ENCODE measurements at places on chromosomes 1 and 21. TPM values are rescaled to one million over a fixed set of nuclear protein-coding genes. Genes with fewer than 3 reads are reported as not detected.

GRCh38 chr1:234775477-234776246 lies 165.7 kb upstream of the IRF2BP2 start:
- no peak for DNase-seq

GRCh38 chr1:227391879-227392278 lies 73.6 kb upstream of the CDC42BPA start:
- no peak for DNase-seq

DNA sequence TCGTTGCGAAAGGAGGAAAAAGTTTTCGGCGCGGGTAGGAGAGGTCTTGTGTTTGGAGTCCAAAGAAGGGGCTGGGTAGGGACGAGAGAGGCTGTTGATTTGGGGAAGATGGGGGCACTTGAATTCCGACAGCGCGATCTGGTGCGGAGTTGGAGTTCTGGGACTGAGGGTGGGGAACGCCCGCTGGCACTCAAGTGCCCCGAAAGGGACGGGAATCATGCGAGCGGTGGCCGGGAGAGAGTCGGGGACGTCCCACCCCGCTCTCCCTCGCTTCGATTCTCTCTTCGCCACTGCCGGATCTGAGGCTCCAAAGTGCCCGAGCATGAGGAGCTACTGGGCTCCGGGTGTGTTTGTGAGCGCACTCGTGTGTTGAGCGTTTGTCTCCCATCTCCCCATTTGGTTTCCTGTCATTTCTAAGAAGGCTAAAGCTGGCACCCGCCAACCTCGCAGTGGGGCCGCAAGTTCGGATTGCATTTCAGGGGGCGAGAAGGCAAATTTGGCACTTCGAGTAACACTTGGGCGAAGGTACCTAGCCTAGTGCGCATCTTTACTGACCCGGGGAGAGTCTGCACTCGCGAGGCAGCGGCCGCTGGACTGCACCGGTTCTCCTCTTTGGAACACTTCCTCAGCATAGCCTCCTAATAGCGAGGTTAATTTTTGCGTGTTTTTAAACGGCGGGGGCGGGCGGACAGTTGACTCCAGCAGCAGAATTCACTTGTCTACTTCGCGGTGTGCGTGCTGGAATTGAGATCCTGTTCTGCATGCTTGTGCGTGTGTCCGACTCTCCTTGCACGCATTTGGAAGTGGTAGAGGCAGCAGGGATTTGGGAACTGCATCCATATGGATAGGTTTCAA lies 1.2 kb downstream of the CHRM3 start:
- DNase-seq, result peak; percentile 18

DNA sequence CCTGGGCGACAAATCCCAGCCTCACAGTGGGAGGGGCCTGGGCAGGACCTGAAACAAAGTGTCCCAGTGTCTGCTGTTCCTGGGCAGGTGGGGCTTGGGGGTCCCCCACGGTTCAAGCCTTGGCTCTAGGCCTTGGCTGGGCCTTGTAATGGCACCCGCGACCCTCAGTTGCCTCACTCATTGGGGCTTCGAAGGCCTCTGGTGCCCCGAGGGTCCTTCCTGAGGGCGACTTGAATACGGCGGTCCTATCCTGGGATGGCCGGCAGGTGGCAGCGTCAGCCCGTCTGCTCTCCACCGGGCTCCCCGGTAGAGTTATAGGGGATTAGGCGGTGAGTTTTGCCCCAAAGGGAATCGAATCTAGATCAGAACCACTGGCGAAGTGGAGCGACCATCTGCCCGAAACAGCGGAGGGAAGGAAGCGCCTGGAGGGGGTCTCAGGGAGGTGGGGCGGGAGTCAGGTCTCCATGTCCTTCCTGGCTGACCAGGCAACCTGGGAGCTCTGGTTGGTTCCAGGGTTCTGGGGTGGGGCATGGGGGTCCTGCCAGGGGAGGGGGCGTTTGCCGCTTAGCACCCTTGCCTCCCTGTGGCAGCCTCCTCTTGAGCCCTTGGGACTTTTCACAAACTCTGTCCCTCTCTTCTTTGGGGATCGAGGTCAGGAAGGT lies 2.1 kb upstream of the PEX10 start:
- DNase-seq, result peak; percentile 54

The SLC25A34 gene
- 6.3 TPM for polyA plus RNA-seq

All from muscle of arm (tissue), 14 donors.